ENCODE measurements at places on chromosomes 11 and 22.

- DNase-seq: no peak
Observed at GRCh38 chr22:26043031-26043430, 126.2 kb upstream of the SEZ6L start.

GRCh38 chr22:27801202-27801615 lies 347 bp downstream of the MN1 start:
- peak; percentile 71 for DNase-seq

DNA sequence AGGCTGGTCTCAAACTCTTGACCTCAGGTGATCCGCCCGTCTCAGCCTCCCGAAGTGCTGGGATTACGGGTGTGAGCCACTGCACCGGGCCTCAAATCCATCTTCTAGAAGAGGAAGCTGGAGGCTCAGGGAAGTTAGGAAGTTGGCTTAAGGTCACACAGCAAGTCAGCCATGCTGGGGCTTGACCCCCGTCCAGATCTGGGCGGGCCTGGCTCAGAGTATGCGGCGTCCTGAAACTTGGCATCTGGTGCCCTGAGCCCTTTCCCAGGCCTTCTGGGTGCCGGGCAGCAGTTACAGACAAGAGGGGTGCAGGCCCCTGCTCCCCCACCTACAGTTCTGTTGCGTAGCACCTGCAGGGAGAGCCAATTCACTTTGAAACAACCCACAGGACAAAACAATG lies 11.2 kb downstream of the MPPED1 start:
- no peak for DNase-seq

DNA sequence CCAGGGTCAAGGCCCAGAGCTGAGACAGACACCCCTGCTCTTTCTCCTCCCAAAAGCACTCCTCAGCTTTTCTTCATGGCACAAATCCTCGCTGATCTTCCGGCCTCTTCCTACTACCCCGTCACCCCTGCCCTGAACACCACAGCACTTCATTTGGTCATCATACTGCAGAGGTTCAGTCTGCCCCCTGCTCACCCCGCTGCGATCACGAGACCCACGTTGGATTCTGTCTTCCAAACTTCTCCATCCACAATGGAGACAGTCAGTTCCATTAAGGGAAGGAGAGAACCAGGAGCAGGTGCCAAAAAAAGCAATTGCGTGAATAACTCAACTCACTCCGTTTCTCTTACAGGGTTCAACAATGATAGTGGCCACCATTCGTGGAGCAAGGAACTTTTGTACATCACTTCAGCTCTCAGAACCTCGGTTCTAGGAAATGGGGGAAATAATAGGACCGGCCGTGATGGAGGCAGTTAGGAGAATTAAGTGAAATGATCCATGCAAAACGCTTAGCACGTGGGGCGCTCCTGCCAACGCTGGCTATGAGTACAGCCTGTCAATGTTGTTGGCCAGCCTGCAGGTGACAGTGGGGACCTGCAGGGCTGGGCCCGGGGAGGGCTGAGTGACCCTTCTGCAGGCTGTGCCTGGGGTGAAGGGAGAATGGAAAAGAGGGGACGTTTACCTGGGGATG lies 45.9 kb downstream of the MN1 start:
- DNase-seq: no peak
